ENCODE measurements at places on chromosomes 13 and 19.

GRCh38 chr13:31747966-31748365 is 8.6 kb downstream of the RXFP2 start:
- DNase-seq = no peak

GRCh38 chr19:1312767-1313694 is 27.4 kb downstream of the EFNA2 start:
- DNase-seq = peak; percentile 57

GRCh38 chr19:615619-616018 is 17.7 kb downstream of the POLRMT start:
- DNase-seq = no peak

- DNase-seq = no peak
Observed at GRCh38 chr19:18672606-18673337, 10.7 kb upstream of the CRTC1 start.

All from HCEC 1CT (cell line).